ENCODE measurements at places on chromosomes 11 and 22. TPM values are rescaled to one million over a fixed set of nuclear protein-coding genes. Genes with fewer than 3 reads are reported as not detected.
A peak's percentile ranks its signal among the peaks of the same experiment; 100 is the strongest.

DNA sequence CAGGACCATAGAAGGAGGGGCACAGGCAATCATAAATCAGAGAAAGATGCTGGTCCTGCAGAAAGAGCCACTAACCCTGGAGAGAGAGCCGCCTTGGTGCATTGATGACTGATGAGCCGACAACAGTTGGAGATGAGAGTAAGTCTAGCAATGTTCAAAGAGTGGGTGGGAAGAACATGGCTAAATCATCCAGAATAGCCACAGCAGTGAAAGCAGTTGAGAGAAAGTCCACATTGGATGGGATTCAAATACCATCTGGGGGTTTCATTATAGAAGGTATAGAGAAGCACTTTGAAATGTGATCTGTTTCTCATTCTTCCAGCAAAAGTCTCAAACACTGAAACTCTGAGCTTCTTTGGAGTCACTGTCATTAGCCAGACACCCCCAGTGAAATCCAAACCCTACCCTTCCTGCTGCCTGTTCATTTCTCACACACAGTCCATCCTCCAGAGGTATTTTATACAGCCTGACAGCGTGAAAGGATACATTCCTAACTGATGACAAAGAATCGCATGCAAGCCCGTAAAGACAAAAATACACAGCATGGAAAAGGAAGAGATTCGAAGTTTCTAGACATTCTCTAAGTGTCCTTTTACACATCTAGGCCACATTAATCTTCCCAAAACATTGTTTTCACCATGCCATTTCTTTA, 303.1 kb upstream of the MPPED2 start:
- no peaks in the 10 kb centered on the region for H3K4me1 ChIP-seq
- DNase-seq = no peak
- H3K4me3 ChIP-seq = no peak overlapping the region
- H3K27me3 ChIP-seq = no peaks in the 10 kb centered on the region

DNA sequence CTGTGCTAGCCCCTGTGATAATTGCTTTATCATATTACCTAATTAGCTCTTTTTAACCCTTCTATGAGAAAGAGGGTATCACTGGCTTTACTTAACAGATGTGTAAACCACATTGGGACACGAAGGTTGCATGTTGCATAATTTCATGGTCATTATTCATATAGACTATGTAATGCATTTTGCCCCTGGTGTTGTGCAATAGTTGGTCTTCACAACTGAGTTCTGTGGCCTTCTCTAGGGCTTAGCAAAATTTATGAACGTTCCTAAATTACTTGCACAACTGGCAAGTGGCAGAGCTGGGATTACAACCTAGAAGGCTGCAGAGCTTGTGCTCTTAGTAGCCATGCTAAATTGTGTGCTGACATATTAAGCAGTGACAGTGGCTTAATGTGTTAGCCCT, 34.6 kb upstream of the PDGFD start:
- no peaks in the 10 kb centered on the region for H3K4me1 ChIP-seq
- H3K36me3 ChIP-seq = no peaks in the 10 kb centered on the region
- no peak overlapping the region for H3K4me3 ChIP-seq
- H3K27ac ChIP-seq = no peak overlapping the region

The SCGB2A2 gene
- not detected for total RNA-seq

The RFPL3 gene
- total RNA-seq = not detected

The BTG4 gene
- not detected for total RNA-seq

DNA sequence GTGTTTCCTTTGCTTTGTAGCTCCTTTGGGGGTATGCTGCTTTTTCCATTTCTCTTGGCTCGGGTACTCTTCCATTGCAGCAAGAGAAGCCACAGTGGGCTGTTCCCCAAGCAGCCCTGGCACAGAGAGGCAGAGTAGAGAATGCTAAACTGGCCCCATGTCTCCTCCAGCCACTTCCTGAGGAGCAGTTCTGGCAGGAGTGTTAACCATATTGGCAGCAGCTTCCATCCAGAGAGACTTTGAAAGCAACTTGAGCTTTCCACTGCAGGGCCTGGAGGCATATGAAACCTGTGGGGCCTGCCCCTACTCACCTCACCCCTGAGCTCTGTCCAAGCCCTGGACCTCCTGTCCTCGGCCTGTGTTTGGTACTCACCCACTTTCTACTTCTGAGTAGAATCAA, 61.8 kb downstream of the ALX4 start:
- H3K36me3 ChIP-seq = peaks cover 25% of the 10 kb centered on the region
- no peak for DNase-seq
- no peak overlapping the region for H3K4me3 ChIP-seq
- H3K4me1 ChIP-seq = no peaks in the 10 kb centered on the region
- H3K27ac ChIP-seq = no peak overlapping the region

DNA sequence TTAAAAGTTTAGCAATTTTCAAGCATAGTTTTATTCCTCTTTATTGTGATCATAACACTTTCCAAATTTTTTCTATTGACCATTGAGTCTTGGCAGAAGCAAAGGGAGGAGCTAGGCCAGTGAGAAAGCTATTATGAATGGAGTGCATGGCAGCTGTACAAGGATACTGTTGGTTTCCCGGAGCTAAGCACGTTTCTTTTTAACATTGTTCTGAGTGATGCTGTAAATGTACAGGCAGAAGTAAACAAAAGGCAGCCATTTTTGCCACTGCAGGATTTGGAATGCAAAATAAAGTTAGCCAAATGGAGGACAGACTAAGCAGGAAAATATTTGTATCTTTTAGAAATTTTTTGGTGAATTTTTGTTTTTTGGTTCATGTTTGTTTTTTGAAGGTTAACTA, 16.2 kb downstream of the CBL start:
- DNase-seq = no peak
- H3K27me3 ChIP-seq = no peaks in the 10 kb centered on the region
- H3K4me3 ChIP-seq = no peak overlapping the region
- H3K27ac ChIP-seq = peak overlapping the region; percentile 47
- H3K4me1 ChIP-seq = peaks cover 28% of the 10 kb centered on the region

DNA sequence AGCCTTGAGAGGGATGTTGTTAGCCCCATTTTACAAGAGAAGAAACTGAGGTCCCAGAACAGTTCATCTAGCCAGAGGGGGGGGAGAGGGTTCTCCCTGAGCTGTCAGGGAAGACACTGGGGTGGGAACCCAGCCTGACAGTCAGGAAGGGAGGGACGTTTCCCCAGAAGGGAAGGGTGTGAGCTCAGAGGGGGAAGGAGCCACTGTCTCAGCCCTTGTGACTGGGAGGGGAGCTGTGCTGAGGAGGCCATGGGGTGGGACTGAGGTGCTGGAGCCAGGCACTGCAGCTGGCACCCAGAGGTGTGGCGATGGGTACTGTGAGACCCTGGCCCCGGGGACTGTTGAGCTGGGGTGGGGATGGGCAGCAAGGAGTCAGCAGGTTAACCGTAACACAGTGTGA, 35.7 kb downstream of the DAGLA start:
- DNase-seq = no peak
- peaks cover 3% of the 10 kb centered on the region for H3K27me3 ChIP-seq
- H3K4me1 ChIP-seq = no peaks in the 10 kb centered on the region
- no peak overlapping the region for H3K27ac ChIP-seq
- H3K4me3 ChIP-seq = no peak overlapping the region

DNA sequence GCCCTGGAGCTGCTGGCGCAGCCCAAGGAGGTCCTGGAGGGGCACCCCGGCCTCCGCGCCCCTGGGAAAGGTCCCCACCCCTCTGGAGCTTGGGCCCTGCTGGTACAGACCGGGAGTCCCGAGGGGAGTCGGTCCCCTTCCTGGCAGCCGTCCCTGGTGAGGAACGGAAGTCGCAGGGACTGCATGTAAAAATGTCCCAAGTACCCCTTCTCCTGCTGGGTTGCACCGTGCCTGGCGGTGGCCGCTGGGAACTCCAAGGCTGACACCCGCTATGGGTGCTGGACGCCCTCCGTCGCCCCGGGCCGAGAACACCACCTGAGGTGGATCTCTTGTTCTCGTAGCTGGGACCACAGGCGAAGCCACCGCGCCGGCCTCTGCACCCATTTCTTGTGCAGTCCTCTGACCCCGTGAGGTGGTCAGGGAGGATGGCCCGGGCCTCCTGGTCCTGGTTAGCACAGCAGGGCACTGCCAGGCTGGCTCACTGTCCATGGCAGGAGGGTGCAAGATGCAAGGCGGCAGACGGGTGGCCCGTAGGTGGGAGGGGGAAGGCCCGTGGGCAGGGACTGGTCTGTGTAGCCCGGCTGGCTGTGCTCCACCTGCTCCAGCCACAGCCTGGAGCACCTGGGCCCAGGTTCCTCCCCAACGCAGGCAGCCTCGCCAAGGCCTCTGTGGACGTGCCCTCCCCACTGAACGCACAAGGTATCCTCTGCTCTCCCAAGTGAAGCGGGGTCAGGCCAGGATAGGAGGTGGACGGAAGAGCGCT, 165.2 kb downstream of the IGLL1 start:
- peaks cover 10% of the 10 kb centered on the region for H3K27me3 ChIP-seq
- H3K4me3 ChIP-seq = no peak overlapping the region
- H3K27ac ChIP-seq = no peak overlapping the region
- no peaks in the 10 kb centered on the region for H3K36me3 ChIP-seq

The SYT8 gene
- total RNA-seq = not detected

DNA sequence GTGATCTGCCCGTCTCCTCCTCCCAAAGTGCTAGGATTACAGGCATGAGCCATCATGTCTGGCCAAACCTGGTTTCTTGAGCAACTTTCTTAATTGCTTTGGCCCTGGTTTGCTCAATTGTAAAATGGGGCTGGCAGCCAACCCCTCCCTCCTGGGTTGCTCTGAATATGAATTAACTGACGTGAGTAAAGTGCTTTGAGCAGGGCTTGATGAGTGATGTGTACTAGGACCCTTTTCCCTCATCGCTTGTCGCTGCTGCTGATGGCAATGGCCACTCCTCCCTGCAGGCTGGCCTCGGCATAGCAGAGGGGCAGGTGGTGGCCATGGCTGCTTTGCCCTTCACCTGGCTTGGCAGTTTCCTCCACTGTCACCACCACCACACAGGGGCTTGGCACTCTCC, 41.5 kb downstream of the RNF141 start:
- no peak for DNase-seq
- H3K27ac ChIP-seq = no peak overlapping the region
- H3K27me3 ChIP-seq = no peaks in the 10 kb centered on the region
- H3K36me3 ChIP-seq = peaks cover 42% of the 10 kb centered on the region
- H3K4me1 ChIP-seq = no peaks in the 10 kb centered on the region

DNA sequence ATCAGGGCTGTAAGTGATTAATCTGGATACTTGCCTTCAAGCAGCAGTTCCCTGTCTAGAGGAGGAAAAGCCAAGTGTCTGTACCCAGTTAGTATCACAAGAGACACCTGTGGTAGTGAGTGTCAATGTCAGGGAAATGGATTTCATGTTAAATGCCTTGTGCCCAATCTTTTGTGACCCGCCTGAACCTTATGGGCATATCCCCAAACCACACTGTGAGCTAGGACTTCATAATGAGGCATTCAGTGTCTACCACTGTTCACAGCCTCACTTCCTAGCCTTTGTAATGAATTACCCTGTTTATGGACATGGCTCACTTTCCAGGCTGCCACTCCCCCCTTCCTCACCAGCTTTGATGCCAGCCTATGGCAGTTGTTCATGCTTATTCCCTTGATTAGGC, 125.1 kb downstream of the TRIM44 start:
- H3K27me3 ChIP-seq = no peaks in the 10 kb centered on the region
- no peak overlapping the region for H3K27ac ChIP-seq
- no peak overlapping the region for H3K4me3 ChIP-seq
- H3K36me3 ChIP-seq = no peaks in the 10 kb centered on the region
- H3K4me1 ChIP-seq = peaks cover 21% of the 10 kb centered on the region

DNA sequence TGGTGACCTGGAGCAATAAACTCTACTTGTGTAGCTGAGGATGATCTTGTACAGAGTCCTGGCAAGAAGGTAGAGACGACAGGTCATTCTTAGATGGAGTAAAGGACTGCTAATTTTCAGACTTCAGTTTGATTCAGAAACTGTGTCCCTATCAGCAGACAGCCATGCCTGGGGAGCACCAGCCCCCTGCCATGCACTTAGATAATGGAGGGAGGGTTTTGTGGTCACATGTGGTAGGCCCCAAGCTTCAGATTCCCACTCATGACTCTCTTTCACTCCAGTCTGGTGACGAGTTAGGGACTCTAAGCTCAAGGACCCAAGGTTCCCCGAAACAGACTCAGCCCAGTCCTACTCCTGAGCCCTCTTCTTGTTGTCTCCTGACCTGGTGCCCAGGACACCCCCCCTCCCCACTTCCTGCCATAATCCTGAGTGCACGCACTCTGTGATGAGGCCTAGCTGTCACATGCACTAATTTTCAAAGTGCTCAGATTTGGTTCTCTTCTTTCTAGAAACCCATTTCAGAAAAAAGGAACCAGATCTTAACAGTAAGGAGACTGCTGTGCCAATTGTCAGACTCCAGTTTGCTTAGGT, 10.2 kb upstream of the AMPD3 start:
- no peak overlapping the region for H3K4me3 ChIP-seq
- H3K4me1 ChIP-seq = peaks cover 41% of the 10 kb centered on the region

The INPP5J gene
- 0.07 TPM for total RNA-seq

The GNB1L gene
- total RNA-seq = 21.4 TPM

- peak; percentile 75 for DNase-seq
- peak overlapping the region; percentile 68 for H3K4me3 ChIP-seq
- no peak overlapping the region for H3K27ac ChIP-seq
Observed at GRCh38 chr11:20156280-20156875, 3.9 kb downstream of the DBX1 start.

The LYVE1 gene
- not detected for total RNA-seq

- no peak overlapping the region for H3K27ac ChIP-seq
- no peak overlapping the region for H3K4me3 ChIP-seq
- no peak for DNase-seq
- H3K36me3 ChIP-seq = no peaks in the 10 kb centered on the region
- no peaks in the 10 kb centered on the region for H3K4me1 ChIP-seq
Observed at GRCh38 chr22:18012531-18012930, 11.8 kb downstream of the MICAL3 start.

GRCh38 chr22:50207383-50208140, 6.8 kb downstream of the SELENOO start:
- no peak for DNase-seq
- H3K27me3 ChIP-seq = no peaks in the 10 kb centered on the region

GRCh38 chr11:120835601-120836228, 188.2 kb upstream of the TBCEL start:
- H3K4me1 ChIP-seq = peaks cover 10% of the 10 kb centered on the region
- DNase-seq = peak; percentile 65
- H3K36me3 ChIP-seq = no peaks in the 10 kb centered on the region
- no peak overlapping the region for H3K4me3 ChIP-seq

The DNAJB7 gene
- total RNA-seq = not detected

DNA sequence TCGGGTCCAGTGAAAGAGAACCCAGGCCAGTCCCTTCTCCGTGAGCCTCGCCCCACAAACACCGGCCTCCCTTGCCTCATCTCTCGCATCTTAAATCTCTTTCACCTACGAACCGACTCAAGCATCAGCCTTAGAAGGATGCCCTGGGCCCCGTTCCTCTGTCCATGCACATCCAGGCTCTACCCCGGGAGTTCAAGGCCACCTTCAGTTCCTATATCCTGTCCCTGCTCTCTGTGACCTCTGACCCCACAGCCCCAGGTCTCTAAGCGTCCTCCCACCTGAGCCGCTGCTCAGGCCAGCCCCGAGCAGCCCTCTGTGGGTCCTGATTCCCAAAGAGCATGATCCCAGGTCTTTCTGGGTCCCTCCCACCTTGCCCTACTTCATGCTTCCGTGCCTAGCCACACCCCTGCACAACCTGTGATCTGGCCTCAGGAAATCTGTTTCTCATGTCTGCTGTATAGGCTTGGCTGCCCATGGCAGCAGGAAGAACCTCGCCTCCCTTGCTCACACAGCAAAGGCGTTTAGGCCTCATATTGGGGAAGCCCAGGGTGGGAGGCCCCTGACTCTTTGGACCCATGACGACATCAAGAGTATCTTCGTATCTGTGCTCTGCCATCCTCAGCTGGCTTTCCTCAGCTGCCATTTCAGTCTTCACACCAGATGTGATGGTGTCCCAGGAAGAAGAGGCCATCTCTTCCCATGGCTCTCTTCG, 77.5 kb upstream of the SEPTIN5 start:
- H3K27ac ChIP-seq = no peak overlapping the region
- no peaks in the 10 kb centered on the region for H3K36me3 ChIP-seq
- no peaks in the 10 kb centered on the region for H3K4me1 ChIP-seq
- peaks cover 3% of the 10 kb centered on the region for H3K27me3 ChIP-seq
- no peak for DNase-seq

The MYEOV gene
- 0.83 TPM for total RNA-seq

The TECTA gene
- 0.09 TPM for total RNA-seq

Measured in activated CD4-positive, alpha-beta T cell treated with anti-CD3 and anti-CD28 coated beads, Interleukin-2, amount 10 ng/mL, durations not matched to agents 24 days and 14 days (primary cell).